ENCODE measurements at places on chromosomes 6 and 20. TPM values are rescaled to one million over a fixed set of nuclear protein-coding genes. Genes with fewer than 3 reads are reported as not detected.
A peak's percentile ranks its signal among the peaks of the same experiment; 100 is the strongest.

CABLES2 gene
- 51.0 TPM for total RNA-seq

ADGRB3 gene
- total RNA-seq = 5.7 TPM

CAGE1 gene
- 14.9 TPM for total RNA-seq

TGM3 gene
- 2.6 TPM for total RNA-seq

EIF6 gene
- 84.3 TPM for total RNA-seq

SOD2 gene
- 56.5 TPM for total RNA-seq

GRCh38 chr6:137919837-137920730 is 53.0 kb downstream of the TNFAIP3 start:
- H3K36me3 ChIP-seq = no peaks in the 10 kb centered on the region
- H3K4me3 ChIP-seq = no peak overlapping the region
- H3K27ac ChIP-seq = no peak overlapping the region
- DNase-seq = no peak

- H3K36me3 ChIP-seq = no peaks in the 10 kb centered on the region
- no peak overlapping the region for H3K27ac ChIP-seq
- no peak overlapping the region for H3K4me3 ChIP-seq
- DNase-seq = peak; percentile 49
- no peaks in the 10 kb centered on the region for H3K27me3 ChIP-seq
Observed at GRCh38 chr6:23659125-23659524, 466.9 kb upstream of the NRSN1 start.

GRCh38 chr6:17972074-17972952 is 15.1 kb downstream of the KIF13A start:
- H3K4me1 ChIP-seq = no peaks in the 10 kb centered on the region
- H3K36me3 ChIP-seq = no peaks in the 10 kb centered on the region
- no peak overlapping the region for H3K27ac ChIP-seq
- H3K4me3 ChIP-seq = no peak overlapping the region

- DNase-seq = no peak
- H3K4me1 ChIP-seq = no peaks in the 10 kb centered on the region
- no peak overlapping the region for H3K27ac ChIP-seq
- no peaks in the 10 kb centered on the region for H3K27me3 ChIP-seq
- no peaks in the 10 kb centered on the region for H3K36me3 ChIP-seq
Observed at GRCh38 chr20:21046413-21047070, 59.6 kb downstream of the LINC00237 start.

DNA sequence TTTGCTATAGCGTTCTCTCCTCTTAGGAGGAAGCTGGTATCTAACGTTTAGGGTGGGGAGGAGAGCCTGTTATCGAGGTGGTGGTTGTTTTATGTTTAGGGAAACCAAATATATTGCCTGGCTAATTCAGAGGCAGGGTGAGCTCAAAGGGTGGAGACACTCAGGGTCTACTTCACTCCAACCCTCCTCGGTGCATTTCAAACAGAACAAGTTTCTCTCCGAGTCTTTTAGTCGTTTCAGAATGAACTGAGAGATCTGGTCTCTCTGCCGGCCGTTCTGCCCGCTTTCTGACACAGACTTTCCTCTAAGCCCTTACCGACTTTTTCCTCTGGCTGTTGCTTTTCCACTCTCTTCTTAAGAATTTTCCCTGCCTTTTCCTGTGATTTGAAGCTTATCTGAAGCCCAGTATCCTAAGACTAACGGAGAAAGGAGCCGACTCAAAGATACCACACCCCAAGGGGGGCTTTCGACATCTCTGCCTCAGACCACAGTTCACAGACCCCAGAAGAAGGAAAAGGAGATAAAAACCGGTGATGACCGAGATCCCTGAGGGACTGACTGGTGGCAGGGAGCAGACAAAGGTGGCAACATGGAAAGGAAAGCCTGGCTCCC is 865 bp downstream of the STK38 start:
- H3K36me3 ChIP-seq = no peaks in the 10 kb centered on the region
- H3K4me3 ChIP-seq = peak overlapping the region; percentile 84
- peak overlapping the region; percentile 93 for H3K27ac ChIP-seq
- no peaks in the 10 kb centered on the region for H3K27me3 ChIP-seq

DNA sequence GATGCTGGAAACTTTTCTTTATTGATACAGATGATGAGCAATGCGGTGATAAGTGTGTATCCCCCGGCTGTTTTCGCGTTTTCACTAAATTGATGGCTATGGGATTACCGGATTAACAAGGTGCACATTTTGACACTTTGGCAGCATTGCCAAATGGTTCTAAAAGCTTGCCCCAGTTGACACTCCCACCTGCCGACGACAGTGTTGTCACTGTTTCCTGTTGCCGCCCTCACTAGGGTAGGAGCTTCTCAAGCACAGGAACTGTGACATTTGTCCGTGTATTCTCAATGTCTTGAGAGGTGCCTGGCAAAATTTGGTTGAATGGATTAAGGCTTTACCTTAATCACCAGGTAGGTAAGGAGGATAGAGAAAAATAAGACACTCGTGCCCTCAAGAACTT is 9.8 kb upstream of the MAPK13 start:
- no peak overlapping the region for H3K27ac ChIP-seq
- no peak for DNase-seq
- no peak overlapping the region for H3K4me3 ChIP-seq
- H3K4me1 ChIP-seq = peaks cover 4% of the 10 kb centered on the region

GRCh38 chr20:26167499-26167898 is 470.8 kb upstream of the ZNF337 start:
- no peaks in the 10 kb centered on the region for H3K4me1 ChIP-seq
- H3K27ac ChIP-seq = no peak overlapping the region
- no peak for DNase-seq
- no peaks in the 10 kb centered on the region for H3K36me3 ChIP-seq
- H3K4me3 ChIP-seq = no peak overlapping the region
- no peaks in the 10 kb centered on the region for H3K27me3 ChIP-seq

DNA sequence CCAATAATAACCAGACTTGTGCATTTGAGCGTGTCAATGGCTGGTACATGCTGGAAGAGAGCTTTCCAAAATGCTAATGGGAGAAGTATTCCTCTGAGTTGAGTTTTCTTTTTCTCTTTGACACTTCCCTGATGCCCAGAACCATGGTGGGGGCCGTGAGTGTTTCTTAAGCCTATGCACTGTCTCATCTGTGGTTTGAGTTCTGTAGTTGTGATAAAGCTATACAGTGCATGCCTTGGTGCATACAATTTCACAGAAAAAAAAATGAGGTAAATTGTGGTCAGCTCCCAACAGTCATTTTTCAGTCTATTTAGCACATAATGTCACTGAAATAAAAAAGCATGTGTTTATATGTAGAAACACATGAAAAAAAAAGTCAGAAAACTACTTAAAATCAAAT is 204.8 kb downstream of the HDGFL1 start:
- DNase-seq = no peak
- H3K27ac ChIP-seq = no peak overlapping the region
- no peaks in the 10 kb centered on the region for H3K4me1 ChIP-seq
- H3K36me3 ChIP-seq = no peaks in the 10 kb centered on the region
- H3K27me3 ChIP-seq = no peaks in the 10 kb centered on the region
- no peak overlapping the region for H3K4me3 ChIP-seq

DNA sequence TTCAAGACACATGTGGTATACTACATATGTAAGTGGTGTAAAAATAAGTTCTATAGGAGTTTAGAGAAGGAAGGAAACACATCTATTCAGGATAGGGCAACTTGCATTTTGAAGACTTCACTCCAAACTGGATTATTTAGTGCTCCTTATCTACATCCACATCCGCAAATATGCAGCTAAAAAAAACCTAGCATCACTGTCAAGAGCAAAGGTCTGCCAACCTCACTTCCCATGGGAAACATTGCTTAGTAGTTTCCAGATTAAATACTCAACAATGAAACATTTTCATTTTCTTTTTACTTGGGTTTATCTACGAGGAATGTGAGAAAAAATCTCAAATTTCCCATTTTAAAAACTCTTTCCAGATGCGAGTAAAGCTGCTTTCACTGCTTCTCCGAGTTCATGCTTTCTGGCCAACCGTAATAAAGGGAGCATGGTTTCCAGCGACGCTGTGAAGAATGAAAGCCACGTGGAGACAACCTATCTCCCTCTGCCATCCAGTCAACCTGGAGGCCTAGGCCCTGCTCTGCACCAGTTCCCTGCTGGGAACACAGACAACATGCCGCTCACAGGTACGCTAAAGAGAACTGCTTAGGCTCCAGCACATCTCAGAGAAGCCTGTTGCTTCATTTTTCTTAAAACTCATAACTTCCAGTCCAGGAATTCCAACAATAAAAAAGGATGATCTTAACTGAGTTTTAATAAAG is 48.2 kb downstream of the RFX6 start:
- DNase-seq = no peak
- H3K27ac ChIP-seq = no peak overlapping the region
- no peaks in the 10 kb centered on the region for H3K27me3 ChIP-seq
- no peak overlapping the region for H3K4me3 ChIP-seq
- no peaks in the 10 kb centered on the region for H3K36me3 ChIP-seq

GRCh38 chr20:20571068-20571780 is 141.2 kb downstream of the RALGAPA2 start:
- H3K4me3 ChIP-seq = no peak overlapping the region
- H3K4me1 ChIP-seq = no peaks in the 10 kb centered on the region
- DNase-seq = no peak
- H3K27me3 ChIP-seq = no peaks in the 10 kb centered on the region

DNA sequence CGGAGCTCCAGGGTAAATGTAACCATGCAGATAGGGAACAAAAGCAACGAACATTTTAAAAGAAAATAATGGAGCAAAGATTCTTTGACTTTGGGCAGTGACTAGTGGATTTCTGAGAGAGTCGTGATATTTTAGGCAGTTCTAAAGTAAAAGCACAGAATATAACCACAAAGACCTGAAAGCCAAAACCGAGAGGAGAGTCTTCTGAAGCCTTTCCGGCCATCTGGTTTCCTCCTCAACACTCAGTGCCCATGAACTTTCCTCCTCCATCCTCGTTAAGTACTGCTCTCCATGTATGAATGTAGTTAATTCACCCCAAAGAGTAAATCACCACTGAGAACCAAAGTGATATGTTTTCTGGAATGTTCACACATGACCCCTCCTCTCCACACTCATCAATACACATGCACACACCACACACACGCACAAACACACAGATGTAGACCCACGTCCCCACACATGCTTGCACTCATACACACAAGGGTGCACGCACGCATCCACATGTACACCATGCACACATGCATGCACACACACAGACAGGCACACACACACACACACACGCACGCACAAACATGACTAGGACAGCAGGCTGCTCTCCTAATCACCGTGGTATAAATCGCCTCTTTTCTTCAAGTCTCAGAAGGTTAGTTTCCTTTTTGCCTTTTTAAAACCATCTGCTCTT is 109.5 kb downstream of the MYLK4 start:
- DNase-seq = no peak
- H3K27me3 ChIP-seq = no peaks in the 10 kb centered on the region
- no peak overlapping the region for H3K4me3 ChIP-seq
- H3K36me3 ChIP-seq = no peaks in the 10 kb centered on the region

DNA sequence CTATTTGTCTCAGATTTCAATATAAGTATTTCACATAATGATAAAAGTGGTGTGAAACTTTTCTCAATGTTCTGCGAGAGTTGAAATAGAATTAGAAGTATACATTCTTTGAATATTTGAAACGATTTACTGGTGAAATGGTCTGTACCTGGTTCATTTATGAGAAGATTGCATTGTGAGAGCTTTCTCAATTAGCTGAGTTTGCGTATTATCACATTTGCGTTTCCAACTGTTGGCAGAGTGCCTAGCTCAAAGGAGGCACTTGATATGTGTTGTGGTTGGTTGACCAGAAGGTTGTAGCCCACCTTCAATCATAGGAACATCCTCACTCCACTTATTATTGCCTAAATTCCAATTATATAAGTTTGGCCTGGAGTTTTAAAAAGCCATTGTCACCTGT is 58.8 kb upstream of the EXOC2 start:
- no peaks in the 10 kb centered on the region for H3K4me1 ChIP-seq
- no peak overlapping the region for H3K27ac ChIP-seq
- no peak overlapping the region for H3K4me3 ChIP-seq
- no peaks in the 10 kb centered on the region for H3K27me3 ChIP-seq
- no peak for DNase-seq
- H3K36me3 ChIP-seq = no peaks in the 10 kb centered on the region

DNA sequence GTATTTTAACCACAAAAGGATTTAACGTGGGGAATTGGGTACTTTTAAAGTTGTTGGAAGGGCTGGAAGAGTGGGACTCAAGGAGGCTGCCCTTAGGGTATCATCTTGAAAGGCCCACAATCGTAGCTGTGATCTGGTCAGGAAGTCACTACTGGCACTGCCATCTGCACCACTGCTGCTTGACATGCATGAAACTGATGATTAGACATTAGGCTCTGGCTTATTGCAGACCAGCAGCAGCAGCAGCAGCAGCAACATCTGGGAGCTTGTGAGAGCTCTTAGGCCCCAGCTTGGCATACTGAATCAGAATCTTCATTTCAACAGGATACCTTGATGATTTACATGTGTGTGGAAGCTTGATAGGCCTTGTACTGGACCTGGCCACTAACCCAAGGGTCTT is 68.6 kb downstream of the PHF20 start:
- H3K4me3 ChIP-seq = no peak overlapping the region
- no peaks in the 10 kb centered on the region for H3K27me3 ChIP-seq

- H3K27ac ChIP-seq = no peak overlapping the region
- H3K4me3 ChIP-seq = peak overlapping the region; percentile 44
- peaks cover 5% of the 10 kb centered on the region for H3K27me3 ChIP-seq
Observed at GRCh38 chr20:26209171-26209941, 512.7 kb upstream of the ZNF337 start.

- no peaks in the 10 kb centered on the region for H3K27me3 ChIP-seq
- no peak overlapping the region for H3K27ac ChIP-seq
- no peaks in the 10 kb centered on the region for H3K36me3 ChIP-seq
- no peak overlapping the region for H3K4me3 ChIP-seq
- DNase-seq = no peak
- H3K4me1 ChIP-seq = no peaks in the 10 kb centered on the region
Observed at GRCh38 chr20:44997668-44998067, 31.4 kb downstream of the STK4 start.

DNA sequence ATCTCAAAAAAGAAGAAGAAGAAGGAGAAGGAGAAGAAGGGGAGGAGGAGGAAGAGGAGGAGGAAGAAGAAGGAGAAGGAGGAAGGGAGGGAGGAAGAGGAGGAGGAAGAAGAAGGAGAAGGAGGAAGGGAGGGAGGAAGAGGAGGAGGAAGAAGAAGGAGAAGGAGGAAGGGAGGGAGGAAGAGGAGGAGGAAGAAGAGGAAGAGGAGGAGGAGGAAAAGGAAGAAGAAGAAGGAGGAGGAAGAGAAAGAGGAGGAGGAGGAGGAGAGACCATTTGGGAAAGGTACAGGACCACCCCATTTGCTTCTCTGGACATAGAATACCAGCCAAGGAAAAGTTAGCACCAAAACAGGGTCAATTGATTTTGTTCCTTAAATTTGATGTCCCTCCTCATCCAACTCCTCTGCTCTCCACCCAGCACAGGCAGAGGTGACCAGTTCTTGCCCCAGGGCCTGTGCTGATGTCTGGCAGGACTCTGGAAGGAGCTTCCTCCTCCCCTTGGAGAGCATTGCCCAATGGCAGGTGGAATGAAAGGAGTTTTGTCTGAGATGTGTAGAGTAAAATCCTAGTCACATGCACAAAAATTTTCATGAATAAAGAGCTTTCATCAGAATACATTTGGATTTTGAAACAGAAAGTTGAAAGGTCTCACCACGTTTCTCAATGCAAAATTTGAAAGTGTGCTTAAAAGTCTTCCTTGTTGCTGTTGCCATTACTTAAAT is 182.9 kb downstream of the LY86 start:
- H3K27me3 ChIP-seq = no peaks in the 10 kb centered on the region
- no peaks in the 10 kb centered on the region for H3K36me3 ChIP-seq
- no peaks in the 10 kb centered on the region for H3K4me1 ChIP-seq
